Right lung (tissue), 10 donors: ENCODE measurements at places on chromosomes 5 and 9. TPM values are rescaled to one million over a fixed set of nuclear protein-coding genes. Genes with fewer than 3 reads are reported as not detected.
A peak's percentile ranks its signal among the peaks of the same experiment; 100 is the strongest.

The FAM120AOS gene
- 58.4 TPM for polyA plus RNA-seq

The PSAT1 gene
- polyA plus RNA-seq: 38.6 TPM

- peak; percentile 64 for DNase-seq
Measured at GRCh38 chr5:163190784-163191183, 246.6 kb upstream of the CCNG1 start.

DNA sequence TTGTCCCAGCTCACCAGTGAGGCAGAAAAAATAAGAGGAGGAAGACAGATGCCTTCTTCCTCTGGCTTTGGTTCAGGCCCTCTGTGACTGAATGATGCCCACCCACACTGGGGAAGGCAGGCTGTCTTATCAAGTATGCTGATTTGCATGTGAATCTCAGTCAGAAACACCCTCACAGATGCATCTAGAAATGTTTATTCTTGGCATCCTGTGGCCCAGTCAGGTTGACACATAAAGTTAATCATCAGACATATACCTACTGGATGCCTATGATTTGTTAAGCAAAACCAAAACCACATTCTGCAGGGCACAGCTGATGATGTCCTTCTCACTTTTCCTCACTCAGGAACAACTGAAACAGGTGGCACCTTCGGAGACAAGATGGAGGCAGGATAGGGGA, 243.4 kb upstream of the KCNN2 start:
- no peak for DNase-seq

DNA sequence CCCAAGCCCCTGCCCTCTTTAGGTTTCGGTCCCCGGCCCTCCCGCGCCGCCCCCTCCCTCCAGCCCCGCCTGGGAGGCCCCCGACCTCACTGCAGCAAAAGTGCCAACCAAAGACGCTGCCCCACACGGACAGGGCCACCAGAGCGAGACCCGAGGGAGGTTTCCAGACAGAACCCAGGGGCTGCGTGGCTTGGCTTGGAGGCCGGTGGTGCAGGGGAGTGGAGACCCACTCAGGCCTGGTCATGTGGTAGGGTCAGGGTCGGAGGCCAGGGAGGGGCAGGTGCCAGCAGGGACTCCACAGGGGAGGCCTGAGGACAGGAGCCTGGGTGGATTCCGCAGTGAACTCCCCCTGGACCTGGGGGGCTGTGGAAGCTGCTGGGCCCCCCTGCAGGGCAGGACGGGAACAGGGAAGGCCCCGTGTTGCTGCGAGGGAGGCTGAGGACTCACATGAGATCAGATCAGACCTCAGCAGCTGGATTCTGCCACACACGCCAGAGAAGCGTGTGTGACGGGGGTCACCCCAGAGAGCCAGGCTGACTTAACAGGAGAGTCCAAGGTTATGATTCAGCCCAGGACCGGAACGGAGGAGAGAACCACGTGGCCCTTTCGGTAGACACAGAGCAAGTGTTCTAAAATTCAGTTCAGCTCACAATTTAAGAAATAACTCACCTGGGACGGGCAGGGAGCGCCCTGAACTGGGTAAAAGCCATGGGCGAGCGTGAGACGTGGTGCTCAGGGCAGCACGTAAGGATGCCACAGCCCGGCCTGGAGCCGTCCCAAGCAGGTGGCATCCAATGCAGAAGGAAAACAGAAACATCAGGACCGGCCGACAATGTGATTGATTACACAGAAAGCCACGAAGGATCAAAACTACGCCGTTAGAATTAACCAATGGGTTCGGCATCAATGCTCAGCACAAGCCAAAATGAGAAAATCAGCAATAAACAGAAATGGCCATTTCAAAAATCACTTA, 38.9 kb downstream of the EXD3 start:
- no peak for DNase-seq

The PCDHGB5 gene
- 7.7 TPM for polyA plus RNA-seq

GRCh38 chr5:144335561-144335960, 164.9 kb downstream of the KCTD16 start:
- DNase-seq: no peak

DNA sequence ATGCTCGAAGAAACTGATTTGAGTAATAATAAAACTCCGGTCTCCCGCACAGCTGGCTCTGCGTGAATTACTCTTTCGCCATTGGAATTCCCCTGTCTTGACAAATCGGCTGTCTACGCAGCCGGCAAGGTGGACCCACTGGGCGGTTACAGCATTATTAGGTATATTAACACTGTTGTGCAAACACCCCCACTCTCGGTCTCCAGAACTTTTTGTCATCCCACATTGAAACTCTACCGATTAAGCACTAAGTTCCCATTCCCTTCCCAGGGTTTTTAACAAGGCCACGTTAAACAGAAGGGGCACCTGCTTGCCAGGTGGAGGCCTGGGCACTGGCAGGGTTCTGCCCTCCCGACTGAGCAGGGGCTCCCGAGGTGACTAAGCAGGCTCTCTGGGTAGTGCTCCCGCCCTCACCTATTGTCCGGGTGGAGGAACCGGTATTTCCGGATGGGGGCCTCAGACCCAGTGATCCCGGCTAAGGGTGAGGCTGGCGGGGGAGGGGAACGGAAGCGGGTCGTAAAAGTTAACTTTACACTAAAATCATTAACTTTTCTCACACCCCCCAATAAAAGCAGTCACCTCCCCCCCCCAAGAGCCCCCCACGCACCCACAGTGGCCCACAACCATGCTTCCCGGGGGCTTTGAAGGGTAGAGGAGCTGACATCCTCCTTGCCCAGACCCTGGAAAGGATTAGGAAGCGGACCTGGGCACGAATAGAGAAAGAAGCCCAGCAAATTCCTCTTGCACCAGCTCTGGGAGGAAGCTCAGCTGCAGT, 53.5 kb upstream of the TJP2 start:
- DNase-seq: peak; percentile 73
